ENCODE measurements at places on chromosomes 5 and 9. TPM values are rescaled to one million over a fixed set of nuclear protein-coding genes. Genes with fewer than 3 reads are reported as not detected.

ZDHHC21 gene
- total RNA-seq: 14.1 TPM

PTGES gene
- 5.1 TPM for total RNA-seq

FOXD4L3 gene
- total RNA-seq: not detected

RXFP3 gene
- total RNA-seq: not detected

EIF4E1B gene
- not detected for total RNA-seq

ZNF618 gene
- total RNA-seq: 3.3 TPM

DNA sequence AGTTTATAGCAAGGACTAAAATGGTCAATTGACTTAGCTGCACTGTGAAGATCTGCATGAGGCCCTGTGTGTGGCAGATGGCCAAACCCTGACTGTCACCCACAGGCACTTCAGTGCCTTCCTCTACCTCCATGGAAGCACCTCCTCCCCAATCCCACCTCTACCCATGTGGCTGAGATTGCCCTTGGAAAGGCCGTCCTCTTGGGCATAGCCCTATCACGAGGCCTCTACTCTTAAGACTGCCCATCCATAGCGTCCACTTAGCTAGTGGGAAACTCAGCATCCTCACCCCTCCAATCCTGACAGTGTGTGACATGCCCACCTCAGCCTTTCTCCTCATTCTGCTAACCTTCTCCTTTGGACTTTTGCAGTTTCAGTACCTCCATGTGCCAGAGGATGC lies 510.2 kb downstream of the BNC2 start:
- H3K36me3 ChIP-seq: no peaks in the 10 kb centered on the region
- no peak overlapping the region for H3K27ac ChIP-seq
- H3K4me1 ChIP-seq: no peaks in the 10 kb centered on the region
- no peak overlapping the region for H3K4me3 ChIP-seq

DNA sequence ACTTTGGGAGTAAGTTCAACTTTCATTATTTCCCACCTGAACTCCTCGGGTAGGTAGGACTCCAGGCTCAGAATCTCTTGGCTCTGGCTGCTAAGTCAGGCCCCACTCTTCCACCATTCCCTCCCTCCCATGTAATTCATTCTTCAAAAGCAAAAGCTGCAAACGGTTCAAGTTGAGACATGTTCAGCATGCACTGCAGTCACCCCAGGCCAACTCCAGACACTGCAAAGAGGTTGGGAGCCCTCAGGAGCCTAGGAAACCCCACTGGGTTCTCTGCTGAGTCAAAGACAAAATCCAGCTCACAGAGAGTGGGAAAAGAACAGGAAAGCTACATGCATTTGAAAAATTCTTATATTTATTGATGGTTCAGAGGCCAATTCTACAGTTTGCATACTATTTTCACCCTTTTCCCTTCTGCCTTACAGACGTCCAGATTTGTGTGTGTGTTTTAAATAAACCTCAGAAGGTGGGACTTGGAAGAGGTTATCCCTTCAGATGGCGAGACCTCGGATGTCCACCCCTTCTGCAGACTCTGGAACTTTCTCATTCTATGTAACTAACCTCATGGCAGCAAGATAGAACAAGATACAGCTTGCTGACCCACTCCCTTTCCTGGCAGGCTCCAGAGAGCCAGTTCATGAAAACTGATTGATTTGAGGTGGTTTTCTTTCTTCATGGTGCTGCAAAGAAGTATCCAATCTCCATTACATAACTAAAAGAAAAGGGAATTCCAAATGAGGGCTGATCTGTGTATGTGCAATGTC lies 65.7 kb upstream of the EQTN start:
- H3K4me3 ChIP-seq: no peak overlapping the region
- no peaks in the 10 kb centered on the region for H3K36me3 ChIP-seq
- H3K4me1 ChIP-seq: no peaks in the 10 kb centered on the region
- DNase-seq: no peak
- no peak overlapping the region for H3K27ac ChIP-seq

DNA sequence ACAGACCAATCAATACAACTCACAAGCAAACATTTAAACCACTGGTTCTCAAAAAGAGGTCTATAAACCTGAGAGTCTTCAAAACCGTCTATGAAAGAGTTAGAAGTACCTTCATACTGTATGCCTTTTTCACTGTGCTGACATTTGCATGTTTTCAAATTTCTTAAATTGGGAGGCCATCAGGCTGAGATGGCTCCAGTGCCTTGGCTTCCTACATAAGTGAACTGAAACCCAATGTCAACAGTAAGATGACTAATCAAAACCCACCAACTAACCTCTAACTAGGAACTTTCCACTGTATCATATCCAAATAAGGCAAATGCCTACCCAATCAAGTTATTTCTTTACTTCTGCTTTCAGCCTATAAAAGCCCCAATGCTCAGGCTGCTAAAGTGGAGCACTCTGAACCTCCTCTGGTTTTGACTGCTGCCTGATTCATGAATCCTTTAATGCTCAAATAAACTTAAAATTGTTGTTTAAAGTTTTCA lies 35.1 kb downstream of the FAM13B start:
- no peaks in the 10 kb centered on the region for H3K27me3 ChIP-seq
- no peaks in the 10 kb centered on the region for H3K36me3 ChIP-seq

DNA sequence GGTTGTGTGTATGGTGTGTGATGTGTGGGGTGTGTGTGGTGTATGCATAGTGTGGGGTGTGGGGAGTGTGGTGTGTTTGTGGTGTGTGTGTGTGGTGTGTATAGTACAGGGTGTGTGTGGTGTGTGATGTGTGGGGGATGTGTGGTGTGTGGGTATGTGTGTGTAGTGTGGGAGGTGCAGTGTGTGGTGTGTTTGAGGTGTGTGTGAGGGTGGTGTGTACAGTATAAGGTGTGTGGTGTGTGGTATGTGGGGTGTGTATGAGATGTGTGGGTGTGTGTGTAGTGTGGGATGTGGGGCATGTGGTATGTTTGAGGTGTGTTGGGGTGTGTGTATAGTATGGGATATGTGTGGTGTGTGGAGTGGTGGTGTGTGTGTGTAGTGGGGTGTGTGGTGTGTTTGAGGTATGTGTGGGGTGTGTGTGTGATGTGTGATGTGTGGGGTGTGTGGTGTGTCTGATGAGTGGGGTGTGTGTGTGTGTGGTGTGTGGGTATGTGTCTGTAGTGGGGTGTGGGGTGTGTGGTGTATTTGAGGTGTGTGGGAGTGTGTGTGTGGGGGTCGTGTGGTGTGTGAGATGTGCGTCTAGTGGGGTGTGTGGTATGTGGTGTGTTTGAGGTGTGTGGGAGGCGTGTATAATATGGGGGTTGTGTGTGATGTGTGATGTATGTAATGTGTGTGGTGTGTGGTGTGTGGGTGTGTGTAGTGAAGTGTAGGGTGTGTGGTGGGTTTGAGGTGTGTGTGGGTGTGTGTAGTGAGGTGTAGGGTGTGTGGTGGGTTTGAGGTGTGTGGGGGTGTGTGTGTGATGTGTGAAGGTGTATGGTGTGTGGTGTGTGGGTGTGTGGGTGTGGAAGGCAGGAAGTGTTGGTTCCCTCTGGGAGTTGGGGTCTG lies 8.6 kb downstream of the ECSCR start:
- no peak overlapping the region for H3K27ac ChIP-seq
- peaks cover 3% of the 10 kb centered on the region for H3K4me1 ChIP-seq
- no peak overlapping the region for H3K4me3 ChIP-seq

- no peak for DNase-seq
- no peaks in the 10 kb centered on the region for H3K4me1 ChIP-seq
- no peaks in the 10 kb centered on the region for H3K27me3 ChIP-seq
- no peak overlapping the region for H3K4me3 ChIP-seq
Measured at GRCh38 chr9:108259917-108260675, 595.7 kb downstream of the ACTL7B start.

DNA sequence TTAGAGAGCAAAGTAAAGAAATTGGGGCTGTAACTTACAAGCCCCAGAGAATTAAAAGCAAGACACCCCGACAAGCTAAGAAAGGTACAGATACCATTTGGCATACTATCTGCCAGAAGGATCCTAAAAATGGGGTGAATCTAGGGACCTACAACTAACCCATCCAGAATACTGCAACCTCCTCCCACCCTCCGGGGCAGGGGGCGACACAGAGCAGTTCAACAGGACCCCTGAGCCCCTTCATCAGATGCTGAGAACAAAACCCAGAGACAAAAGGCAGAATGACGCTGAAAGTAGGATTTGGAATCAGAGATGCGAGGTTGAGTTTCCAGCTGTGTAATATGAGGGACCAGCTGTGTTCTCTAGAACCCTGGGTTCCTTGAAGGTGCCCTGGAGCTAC lies 71.2 kb downstream of the EPB41L4B start:
- H3K36me3 ChIP-seq: no peaks in the 10 kb centered on the region
- H3K27me3 ChIP-seq: no peaks in the 10 kb centered on the region
- H3K4me3 ChIP-seq: no peak overlapping the region
- peaks cover 8% of the 10 kb centered on the region for H3K4me1 ChIP-seq

DNA sequence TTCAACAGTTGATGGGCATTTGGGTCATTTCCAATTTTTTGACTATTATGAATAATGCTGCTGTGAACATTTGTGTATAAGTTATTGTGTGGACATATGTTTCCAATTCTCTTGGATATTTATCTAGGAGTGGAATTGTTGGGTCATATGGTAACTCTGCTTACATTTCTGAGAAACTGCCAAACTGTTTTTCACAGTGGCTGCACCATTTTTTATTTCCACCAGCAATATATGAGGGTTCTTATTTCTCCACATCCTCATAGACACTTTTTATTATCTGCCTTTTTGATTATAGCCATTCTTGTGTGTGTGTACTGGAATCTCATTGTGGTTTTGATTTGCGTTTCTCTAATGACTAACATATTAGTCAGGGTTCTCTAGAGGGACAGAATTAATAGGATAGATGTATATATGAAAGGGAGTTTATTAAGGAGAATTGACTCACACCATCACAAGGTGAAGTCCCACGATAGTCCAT lies 14.7 kb upstream of the MED27 start:
- no peak overlapping the region for H3K27ac ChIP-seq
- no peaks in the 10 kb centered on the region for H3K4me1 ChIP-seq
- H3K4me3 ChIP-seq: no peak overlapping the region
- H3K36me3 ChIP-seq: no peaks in the 10 kb centered on the region

- H3K27ac ChIP-seq: no peak overlapping the region
- DNase-seq: no peak
- no peaks in the 10 kb centered on the region for H3K36me3 ChIP-seq
- no peak overlapping the region for H3K4me3 ChIP-seq
Measured at GRCh38 chr9:18154661-18155060, 319.3 kb upstream of the ADAMTSL1 start.

GRCh38 chr5:109701792-109702191 lies 12.1 kb downstream of the MAN2A1 start:
- no peak overlapping the region for H3K27ac ChIP-seq
- no peak overlapping the region for H3K4me3 ChIP-seq
- DNase-seq: no peak
- H3K4me1 ChIP-seq: no peaks in the 10 kb centered on the region

GRCh38 chr9:130891688-130892476 lies 4.7 kb downstream of the QRFP start:
- H3K27ac ChIP-seq: no peak overlapping the region
- H3K36me3 ChIP-seq: peaks cover 10% of the 10 kb centered on the region
- no peak for DNase-seq
- no peak overlapping the region for H3K4me3 ChIP-seq

DNA sequence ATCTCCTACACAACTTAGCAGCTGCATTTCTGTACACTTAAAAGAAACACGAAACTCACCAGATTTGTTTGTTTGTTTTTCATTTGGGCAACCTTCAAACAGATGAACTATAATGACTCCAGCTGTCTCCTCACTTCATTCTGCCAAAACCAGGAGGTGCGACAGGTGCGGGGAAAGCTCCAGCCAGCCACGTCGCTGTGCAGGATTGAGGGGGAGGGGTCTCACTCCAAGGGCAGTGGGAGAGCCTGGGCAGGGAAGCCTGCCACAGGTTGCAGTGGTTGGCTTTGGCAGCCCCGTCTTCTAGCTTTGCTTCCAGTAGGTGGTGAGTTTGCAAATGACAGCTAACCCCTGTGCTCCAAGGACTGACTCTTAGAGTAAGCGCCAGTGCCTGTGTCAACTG lies 215.8 kb downstream of the CEMIP2 start:
- no peak overlapping the region for H3K27ac ChIP-seq
- DNase-seq: no peak
- H3K4me3 ChIP-seq: no peak overlapping the region
- no peaks in the 10 kb centered on the region for H3K27me3 ChIP-seq
- no peaks in the 10 kb centered on the region for H3K4me1 ChIP-seq
- H3K36me3 ChIP-seq: no peaks in the 10 kb centered on the region

GRCh38 chr5:179613460-179614071 lies 9.9 kb downstream of the HNRNPH1 start:
- H3K27ac ChIP-seq: no peak overlapping the region
- no peak for DNase-seq
- no peaks in the 10 kb centered on the region for H3K4me1 ChIP-seq
- H3K27me3 ChIP-seq: no peaks in the 10 kb centered on the region
- peaks cover 44% of the 10 kb centered on the region for H3K36me3 ChIP-seq

DNA sequence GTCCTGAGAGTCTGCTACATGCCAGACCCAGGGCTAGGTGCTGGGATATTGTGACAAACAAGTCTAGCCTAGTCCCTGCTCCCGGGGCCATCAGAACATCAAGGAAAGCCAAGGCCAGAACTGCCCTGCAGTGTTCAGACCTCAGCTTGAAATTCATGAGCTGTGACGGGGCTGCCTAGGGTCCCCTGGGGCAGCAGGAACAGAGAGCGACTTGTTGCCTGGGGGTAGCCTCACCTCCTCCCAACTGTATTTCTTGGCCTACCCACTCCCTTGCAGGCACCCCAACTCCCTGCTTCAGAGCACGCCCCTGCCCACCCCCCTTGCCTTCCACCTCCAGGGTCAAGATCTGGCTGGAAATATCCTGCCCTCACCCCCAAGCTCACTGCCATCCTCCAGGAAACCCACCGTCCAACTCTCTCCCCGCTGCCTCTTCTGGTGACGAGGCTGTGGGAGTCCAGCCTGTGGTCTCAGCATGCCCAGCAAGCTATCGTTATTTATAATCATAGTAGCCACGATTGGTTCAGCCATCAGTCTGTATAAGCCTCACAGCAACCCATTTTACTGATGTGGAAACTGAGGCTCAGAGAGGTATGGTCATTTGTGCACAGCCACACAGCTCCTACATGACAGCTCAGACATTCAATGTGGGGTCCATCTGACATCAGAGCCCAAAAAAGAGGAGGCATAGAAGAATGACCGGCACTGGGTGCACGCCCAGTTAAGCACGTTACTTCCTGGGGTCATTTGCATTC lies 10.7 kb downstream of the DNM1 start:
- H3K4me3 ChIP-seq: no peak overlapping the region
- H3K27me3 ChIP-seq: no peaks in the 10 kb centered on the region
- no peak overlapping the region for H3K27ac ChIP-seq
- DNase-seq: no peak
- H3K36me3 ChIP-seq: no peaks in the 10 kb centered on the region
- peaks cover 5% of the 10 kb centered on the region for H3K4me1 ChIP-seq

GRCh38 chr5:118520771-118521415 lies 467.5 kb downstream of the DTWD2 start:
- no peaks in the 10 kb centered on the region for H3K27me3 ChIP-seq
- no peak overlapping the region for H3K27ac ChIP-seq
- no peak for DNase-seq
- no peak overlapping the region for H3K4me3 ChIP-seq

GRCh38 chr5:78830528-78831046 lies 154.5 kb downstream of the ARSB start:
- H3K4me3 ChIP-seq: no peak overlapping the region
- no peaks in the 10 kb centered on the region for H3K4me1 ChIP-seq
- no peak for DNase-seq
- no peaks in the 10 kb centered on the region for H3K36me3 ChIP-seq
- H3K27me3 ChIP-seq: no peaks in the 10 kb centered on the region
- no peak overlapping the region for H3K27ac ChIP-seq
